ENCODE measurements at places on chromosomes 6 and 20.

- no peak for DNase-seq
Measured at GRCh38 chr6:54846857-54847674, 495 bp downstream of the FAM83B start.

DNA sequence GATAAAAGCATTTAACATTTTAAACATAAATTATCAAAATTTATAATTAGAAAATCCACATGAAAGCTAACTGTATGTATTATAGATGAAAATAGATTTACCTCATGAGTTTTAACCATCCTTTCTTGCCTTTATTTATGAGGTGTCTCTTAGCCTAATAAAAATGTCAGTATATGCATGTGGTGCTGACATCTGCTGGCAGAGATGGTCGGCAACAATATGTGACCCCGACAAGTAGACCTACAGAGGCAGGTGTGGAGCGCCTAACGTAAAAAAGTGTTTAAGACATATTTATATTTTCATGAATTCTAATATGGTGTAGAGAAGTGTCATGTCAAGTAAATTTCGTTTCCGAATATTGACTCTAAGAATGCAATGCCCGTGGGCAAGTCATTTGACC is 149.0 kb upstream of the FUT9 start:
- DNase-seq = no peak

DNA sequence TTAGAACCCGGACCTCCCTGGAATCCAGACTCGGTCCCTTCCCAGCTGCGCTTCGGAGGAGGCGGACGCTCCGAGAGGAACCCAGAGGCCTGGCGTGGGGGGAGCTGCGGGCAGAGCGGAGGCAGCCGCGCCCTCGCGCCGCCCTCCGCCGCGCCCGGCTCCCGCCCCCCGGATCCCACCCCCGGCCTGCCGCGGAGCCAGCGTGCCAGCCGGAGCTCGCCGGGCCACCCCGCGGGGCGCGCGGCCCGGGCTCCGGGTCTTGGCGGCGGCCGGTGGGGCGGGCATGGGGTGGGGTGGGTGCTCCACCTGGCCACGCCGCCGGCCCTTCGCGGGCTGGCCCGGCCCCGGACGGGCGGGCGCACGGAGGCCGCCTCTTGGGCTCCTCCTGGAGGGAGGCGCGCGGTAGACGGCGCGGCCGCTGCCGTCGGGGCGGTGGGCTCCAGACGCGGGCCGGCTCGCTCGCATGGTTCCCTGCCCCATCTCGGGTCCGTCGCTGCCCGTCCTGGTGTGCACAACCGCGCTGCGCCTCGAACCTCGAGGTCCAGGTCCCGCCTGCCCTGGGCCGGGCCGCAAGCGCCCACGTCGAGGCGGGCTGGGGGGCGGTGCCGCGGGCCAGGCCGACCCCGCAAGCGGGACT is 592 bp upstream of the CDYL start:
- peak; percentile 41 for DNase-seq

- no peak for DNase-seq
Measured at GRCh38 chr6:19004176-19004575, 617.0 kb downstream of the RNF144B start.

GRCh38 chr6:113102761-113103160 is 754.4 kb upstream of the MARCKS start:
- no peak for DNase-seq

DNA sequence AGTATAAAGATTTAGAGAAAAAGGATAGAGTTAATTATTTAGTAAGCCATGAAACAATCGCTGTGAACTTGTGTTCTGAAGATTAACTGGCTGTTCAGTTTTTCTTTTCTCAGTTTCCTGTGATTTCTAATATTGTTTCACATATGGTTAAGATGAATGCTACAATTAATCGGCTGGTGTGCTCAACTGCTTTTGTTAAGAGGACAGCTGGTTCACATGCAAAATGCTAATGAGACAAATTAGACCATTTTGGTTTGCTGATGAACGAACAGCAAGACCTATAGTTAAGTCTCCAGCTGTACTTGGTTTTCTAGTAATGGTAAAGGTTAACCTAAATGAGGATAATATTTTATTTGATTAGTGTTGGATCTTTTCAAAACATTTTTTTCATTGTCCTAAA is 10.8 kb upstream of the NHSL1 start:
- no peak for DNase-seq

GRCh38 chr6:55666037-55666436 is 87.0 kb upstream of the HMGCLL1 start:
- DNase-seq = no peak

DNA sequence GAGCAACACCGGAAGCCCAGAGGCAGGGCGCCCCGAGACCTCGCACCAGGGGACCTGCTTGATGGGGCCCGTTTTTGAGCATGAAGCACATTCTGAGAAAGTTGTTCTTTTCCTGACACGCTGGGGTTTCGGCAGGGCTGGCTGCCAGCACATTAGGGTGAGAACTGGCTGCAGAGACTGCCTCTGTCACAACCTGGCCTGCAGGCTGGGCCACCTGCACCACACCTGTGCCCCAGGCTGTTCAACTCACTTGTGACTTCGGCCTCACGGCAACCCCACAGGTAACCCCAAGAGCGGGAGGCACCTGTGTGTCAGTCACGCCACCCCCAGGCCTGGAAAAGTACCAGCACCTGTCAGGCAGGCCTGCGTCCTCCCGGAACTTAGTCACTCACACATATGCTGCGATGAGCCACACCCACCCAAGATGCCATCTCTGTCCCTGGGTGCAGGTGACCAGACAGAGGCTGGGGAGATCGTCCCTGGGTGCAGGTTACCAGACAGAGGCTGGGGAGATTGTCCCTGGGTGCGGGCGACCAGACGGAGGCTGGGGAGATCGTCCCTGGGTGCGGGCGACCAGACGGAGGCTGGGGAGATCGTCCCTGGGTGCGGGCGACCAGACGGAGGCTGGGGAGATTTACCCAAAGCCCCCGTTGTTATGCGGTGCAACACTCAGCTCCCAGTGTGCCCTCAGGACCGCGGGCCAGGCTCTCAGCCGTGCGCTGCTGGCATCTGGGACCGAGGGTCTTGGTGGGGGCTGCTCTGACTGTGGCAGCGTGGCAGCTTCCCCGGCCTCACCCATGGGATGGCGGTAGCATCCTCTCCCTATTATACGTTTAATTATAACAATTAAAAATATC is 82.5 kb upstream of the BHLHE23 start:
- DNase-seq = no peak

GRCh38 chr6:106925948-106926347 is 48.6 kb downstream of the CD24 start:
- DNase-seq = no peak

GRCh38 chr20:3871550-3872265 is 17.5 kb upstream of the PANK2 start:
- no peak for DNase-seq

DNA sequence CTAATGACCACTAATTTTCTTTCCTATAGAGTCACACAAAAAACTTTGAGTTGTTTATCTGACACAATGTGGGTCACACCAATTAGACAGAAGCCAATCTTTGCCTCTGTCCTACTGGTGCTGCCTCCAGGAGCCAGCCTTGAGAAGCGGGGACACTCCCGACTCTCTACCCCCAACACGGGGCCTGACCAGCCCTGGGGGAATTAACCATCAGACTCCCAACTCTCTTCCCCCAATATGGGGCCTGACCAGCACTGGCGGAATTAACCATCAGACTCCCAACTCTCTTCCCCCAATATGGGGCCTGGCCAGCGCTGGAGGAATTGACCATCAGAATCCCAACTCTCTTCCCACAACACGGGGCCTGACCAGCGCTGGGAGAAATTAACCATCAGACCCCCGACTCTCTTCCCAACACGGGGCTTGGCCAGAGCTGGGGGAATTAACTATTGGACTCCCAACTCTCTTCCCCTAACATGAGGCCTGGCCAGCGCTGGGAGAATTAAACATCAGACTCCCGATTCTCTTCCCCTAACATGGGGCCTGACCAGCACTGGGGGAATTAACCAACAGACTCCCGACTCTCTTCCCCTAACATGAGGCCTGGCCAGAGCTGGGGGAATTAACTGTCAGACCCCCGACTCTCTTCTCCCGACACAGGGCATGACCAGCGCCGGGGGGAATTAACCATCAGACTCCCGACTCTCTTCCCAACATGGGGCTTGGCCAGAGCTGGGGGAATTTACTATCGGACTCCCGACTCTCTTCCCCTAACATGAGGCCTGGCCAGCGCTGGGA is 12.5 kb downstream of the CST7 start:
- no peak for DNase-seq

DNA sequence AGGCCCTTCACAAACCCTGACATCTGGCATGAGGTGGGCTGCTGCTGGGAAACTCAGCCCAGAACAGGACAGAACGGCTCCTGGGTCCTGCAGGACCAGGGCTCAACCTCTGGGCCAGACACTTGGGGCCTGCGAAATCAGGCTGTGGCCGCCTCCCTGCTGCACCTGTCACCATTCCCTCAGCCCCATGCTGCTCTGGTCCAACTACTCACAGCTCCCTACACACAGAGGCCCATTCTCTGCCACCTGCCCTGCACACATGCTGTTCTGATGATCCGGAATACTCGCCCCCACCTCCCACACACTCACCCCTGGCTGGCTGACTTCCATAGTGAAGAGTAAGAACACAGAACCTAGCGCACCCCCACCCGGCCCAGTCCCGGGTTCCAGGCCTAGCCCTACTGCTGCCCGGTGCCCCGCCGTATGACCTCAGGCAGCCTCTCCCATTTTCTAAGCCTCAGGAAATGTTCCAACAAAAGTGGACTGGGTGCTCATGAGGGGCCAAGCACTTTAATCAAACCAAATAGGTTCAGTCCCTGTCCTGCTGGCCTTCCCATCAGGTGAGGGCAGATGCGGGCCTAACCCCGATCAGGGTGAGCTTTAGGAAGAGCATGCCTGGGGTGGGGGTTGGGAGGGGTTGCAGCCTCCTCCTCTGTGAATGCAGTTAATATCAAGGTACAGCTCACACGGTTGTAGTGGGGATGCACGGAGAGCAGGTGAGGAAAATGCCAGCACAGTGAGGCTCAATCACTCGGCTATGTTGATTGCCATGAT is 3.9 kb downstream of the PEDS1 start:
- no peak for DNase-seq

DNA sequence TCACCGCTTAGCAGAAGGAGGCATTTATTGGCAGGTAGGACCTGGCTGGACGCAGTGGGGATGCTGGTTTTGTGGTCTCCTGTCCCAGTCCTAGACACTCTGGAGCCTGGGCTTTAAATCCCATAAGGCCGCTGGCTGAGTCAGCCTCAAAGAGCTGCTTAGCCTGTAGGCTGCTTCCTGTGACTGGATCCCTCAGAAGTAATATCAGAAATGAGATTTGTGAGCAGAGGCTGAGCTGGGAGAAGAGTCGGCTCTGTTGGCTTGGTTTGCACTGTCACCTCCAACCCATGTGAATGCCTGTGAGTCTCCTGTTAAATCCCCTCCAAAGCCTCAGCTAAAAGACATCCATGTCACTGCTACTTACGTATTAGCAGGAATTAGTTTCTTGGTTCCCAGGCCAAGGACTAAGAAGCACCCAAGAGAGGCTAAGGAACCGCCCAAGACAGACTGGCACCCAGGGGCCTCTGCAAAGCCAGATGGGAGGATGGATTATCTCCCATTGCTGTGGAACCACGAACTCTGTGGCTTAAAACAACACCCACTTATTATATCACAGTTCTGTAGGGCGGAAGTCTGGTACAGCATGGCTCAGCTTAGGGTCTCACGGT is 289.4 kb downstream of the CDC5L start:
- DNase-seq = no peak

GRCh38 chr6:5950361-5950785 is 56.4 kb downstream of the NRN1 start:
- no peak for DNase-seq

DNA sequence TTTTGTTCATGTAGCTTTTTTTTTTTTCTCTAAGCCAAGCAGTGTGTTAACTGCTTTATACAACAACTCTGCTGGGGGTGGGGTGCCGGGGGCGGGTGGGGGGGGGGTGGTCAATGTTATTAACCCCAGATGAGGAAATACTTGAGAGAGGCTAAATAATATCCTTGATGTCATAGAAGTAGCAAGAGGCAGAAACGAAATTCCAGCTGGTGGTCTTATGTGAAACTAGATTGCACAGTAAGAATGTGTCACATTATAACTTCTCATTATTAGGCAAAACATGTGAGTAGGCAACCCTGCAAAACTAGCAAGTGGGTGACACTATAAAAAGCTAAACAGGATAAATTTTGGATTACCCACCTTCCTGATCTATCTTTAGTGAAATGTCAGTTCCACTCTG is 12.8 kb downstream of the MYLK4 start:
- DNase-seq = no peak

- DNase-seq = no peak
Measured at GRCh38 chr6:13418844-13419243, 68.6 kb downstream of the GFOD1 start.

- no peak for DNase-seq
Measured at GRCh38 chr20:46207793-46208192, 89.7 kb downstream of the CD40 start.

DNA sequence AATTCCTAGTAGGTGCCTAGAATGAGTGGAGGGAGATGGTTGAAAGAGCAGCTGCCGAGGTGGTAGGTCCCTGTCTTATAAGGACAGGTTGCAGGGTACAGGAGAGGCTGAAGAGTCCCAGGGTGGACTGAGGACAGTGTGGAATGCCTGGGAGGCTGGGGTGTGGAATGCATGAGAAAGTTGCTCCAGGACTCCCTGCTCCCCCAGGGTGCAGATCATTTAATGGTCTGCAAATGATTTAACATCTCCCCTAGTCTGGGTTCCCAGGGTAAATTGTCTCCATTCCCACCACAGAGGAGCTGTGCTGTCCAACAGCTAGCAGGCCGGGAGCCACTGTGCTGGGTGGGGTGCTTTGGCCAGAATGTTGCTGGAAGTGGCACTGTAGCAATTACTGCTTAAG is 76.0 kb downstream of the CD83 start:
- no peak for DNase-seq

DNA sequence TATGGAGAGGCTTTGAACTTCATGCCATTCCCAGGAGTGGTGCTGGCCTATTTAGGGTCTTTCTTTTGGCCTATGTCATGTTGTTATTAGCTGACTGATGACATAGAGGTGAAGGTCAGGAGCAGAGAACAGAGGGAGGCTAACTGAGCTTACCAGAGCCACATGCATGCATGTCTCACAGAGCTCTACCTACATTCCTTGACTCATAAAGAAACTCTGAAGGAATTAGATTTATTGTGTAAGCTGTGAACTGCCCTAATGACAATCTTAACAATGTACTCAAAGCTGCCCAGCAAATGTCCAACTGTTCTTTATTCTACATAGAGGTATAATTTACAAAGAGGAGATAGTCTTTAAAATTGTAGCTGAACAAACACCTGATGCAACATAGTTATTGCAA is 192.7 kb upstream of the CNR1 start:
- DNase-seq = no peak
